Lung microvascular endothelial cell (primary cell): ENCODE measurements at places on chromosomes 12 and 14. TPM values are rescaled to one million over a fixed set of nuclear protein-coding genes. Genes with fewer than 3 reads are reported as not detected.

Gene KITLG
- 1.8 and 10.7 TPM in 2 replicates for total RNA-seq

Gene NYNRIN
- 1.4 and 4.1 TPM in 2 replicates for total RNA-seq

GRCh38 chr12:80498059-80498728, 54.2 kb downstream of the PTPRQ start:
- no peak for DNase-seq

- no peak for DNase-seq
Observed at GRCh38 chr12:4293966-4294505, 20.5 kb downstream of the CCND2 start.

- no peak for DNase-seq
Observed at GRCh38 chr14:58662759-58663158, 25.0 kb downstream of the DACT1 start.

GRCh38 chr12:104698871-104699270, 242.1 kb downstream of the CHST11 start:
- DNase-seq: no peak
